ENCODE measurements at places on chromosomes 7 and 10. TPM values are rescaled to one million over a fixed set of nuclear protein-coding genes. Genes with fewer than 3 reads are reported as not detected.

HSPA12A gene
- total RNA-seq, result 18.0 TPM

FAM237B gene
- total RNA-seq, result under 0.01 TPM

SLC26A5 gene
- total RNA-seq, result not detected

ACHE gene
- total RNA-seq, result under 0.01 TPM

ANKRD1 gene
- 169 TPM for total RNA-seq

SLC16A9 gene
- 4.5 TPM for total RNA-seq

FAM25G gene
- not detected for total RNA-seq

NUPR2 gene
- not detected for total RNA-seq

JAKMIP3 gene
- under 0.01 TPM for total RNA-seq

PDZD7 gene
- total RNA-seq, result 3.1 TPM

TSPAN13 gene
- 19.4 TPM for total RNA-seq

MCM10 gene
- total RNA-seq, result 1.4 TPM

C10orf67 gene
- total RNA-seq, result 0.19 TPM

CFAP70 gene
- 0.38 TPM for total RNA-seq

SCART1 gene
- 1.1 TPM for total RNA-seq

DDC gene
- total RNA-seq, result not detected

ANXA7 gene
- total RNA-seq, result 102 TPM

ACBD5 gene
- 28.5 TPM for total RNA-seq

FAM107B gene
- total RNA-seq, result 21.5 TPM

ZFAND4 gene
- 8.4 TPM for total RNA-seq

SEPTIN14 gene
- total RNA-seq, result not detected

POLR2J2 gene
- 1.7 TPM for total RNA-seq
